Putamen (tissue), 1 donor: ENCODE measurements at places on chromosomes 7 and 10.

- DNase-seq: no peak
Observed at GRCh38 chr7:141847996-141848395, 6.7 kb upstream of the PRSS37 start.

DNA sequence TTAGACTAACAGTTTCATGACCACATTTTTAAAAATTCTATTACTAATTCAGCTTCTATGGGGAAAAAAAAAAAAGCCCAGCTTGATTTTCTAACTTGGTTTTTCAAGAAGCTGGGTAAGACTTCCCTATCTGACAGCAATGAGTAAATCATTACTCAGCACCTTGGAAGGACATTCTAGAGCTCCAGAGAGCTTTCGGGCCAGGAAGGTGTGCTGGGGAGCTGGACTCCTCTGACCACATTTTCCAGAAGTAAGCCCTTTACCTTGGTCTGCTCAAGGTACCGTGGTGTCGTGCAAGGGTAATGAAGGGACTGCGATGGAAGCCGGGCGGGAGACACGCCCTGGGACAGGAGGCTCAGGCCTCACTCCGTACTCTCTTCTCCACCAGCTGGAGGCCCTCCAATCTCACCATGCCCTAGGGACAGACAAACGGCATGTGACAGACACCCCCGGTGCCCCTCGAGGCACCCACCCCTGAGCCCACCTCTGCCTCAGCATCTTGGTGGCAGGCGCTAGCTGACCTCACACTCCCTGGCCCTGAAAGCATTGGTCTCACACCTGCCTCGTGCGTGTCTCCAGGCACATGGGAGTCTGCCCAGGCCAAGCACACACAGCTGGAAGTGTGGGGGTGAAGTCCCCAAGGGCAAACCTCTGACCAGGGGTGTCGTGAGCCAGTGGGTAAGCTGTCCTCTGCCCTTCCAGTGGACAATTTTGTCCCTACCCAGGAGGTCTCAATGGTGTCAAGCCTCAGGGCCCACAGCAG is 152.1 kb downstream of the OAT start:
- no peak for DNase-seq

DNA sequence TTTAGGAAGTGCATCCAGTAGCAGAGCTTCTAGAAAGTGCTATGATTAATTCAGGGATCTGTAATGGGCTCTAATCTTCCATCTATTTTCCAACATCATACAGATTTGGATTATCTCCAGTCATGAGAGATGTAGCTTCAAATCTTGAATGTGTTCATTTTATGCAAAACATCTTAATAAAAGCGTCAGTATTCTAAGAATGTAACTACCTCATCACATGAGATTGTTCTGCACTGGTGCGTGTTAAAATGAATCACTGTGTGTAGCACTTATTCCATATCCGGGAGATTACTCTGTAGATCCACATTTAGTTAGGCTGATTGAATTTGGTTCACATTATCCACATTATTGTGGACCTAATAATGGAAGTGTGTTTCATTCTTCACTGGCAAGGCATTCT is 344.9 kb upstream of the CHRM2 start:
- no peak for DNase-seq

- no peak for DNase-seq
Observed at GRCh38 chr10:28940158-28940888, 263.0 kb downstream of the BAMBI start.

DNA sequence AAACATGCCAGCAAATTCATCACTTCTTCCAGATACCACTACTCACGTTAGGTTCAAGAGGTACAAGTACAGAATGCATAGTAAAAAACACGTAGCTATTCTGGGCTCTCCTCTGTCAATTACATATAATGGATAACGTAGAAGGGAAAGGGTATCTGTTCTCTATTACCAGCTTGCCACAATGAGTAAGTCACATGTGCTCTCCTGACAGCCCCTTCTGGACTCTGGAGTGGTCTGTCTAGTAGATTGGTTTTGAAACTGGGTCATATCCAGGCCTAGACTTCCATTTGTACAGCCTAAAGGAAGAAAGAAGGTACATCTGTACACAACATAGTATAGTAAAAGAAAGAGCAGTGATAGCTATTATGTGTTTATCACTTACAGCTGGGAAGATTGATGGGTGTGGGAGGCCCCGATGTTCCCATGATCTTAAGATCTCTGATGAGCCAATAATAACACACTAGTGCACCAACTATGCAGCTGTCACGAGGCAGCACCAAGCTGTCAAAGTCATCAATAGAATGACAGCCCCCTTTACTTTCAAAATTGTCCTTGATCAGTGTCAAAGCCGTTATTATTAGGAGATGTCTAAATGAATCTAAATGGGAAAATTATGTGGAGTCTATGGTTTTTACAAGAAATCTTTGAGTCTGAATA is 161.9 kb upstream of the AGK start:
- DNase-seq: peak; percentile 84
